Stimulated activated CD4-positive, alpha-beta T cell treated with anti-CD3 and anti-CD28 coated beads, Interleukin-12 subunit alpha, Interleukin-12 subunit beta, amount 100 ng/mL, for 24 hours (primary cell): ENCODE measurements at places on chromosomes 13 and 19.

GRCh38 chr13:28859069-28859468 lies 38.9 kb downstream of the MTUS2 start:
- no peak for DNase-seq

DNA sequence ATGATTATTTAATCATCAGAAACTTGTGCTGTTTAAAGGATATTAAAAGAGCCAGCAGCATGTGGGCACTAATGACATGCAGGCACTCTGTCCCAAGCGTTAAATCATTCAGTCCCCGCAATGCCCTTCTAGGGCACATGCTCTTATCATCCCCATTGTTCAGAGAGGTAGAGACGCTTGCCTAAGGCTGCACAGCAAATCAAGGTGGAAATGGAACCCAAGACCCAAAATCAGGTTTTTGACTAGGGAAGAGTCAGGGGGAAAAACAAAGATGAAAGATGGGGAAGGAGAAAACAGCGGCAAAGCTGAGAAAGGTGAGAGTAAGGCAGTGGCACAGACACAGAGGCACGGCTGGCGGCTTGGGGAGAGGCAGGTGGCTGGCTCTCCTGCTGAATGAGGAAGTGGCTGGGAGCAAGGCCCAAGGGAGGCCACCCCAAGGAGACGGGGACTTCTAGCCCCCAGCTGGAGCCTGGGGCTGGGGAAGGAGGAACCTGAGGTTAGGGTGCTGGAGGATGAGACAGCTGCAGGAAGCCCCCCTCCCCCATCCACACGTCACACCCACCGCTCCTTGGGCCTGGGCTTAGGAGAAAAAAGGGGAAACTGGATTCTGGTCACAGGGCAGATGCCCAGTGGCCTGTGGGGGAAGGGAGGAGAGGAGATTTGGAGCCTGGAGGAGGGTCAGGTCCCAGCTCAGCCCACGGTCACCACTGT lies 1.0 kb upstream of the TYROBP start:
- DNase-seq, result no peak

DNA sequence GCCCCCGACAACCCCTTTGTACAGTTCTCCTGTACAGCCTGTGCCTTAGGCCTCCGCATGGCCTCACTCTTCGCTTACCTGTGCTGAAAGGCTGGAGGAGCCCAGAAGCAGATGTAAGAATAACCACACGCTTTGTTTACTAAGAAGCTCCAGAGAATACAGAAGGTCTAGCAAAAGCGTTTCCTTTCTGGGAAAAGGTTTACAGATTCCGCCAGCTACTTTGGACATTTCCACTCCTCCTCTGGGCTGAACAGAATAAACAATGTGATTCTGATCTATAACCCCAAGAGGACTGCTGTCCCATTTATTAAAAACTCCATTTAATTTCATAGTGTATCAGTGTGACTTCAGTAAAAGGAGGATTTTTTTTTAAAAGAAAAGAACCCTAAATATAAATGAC lies 339.2 kb downstream of the DNAJC15 start:
- DNase-seq, result no peak

DNA sequence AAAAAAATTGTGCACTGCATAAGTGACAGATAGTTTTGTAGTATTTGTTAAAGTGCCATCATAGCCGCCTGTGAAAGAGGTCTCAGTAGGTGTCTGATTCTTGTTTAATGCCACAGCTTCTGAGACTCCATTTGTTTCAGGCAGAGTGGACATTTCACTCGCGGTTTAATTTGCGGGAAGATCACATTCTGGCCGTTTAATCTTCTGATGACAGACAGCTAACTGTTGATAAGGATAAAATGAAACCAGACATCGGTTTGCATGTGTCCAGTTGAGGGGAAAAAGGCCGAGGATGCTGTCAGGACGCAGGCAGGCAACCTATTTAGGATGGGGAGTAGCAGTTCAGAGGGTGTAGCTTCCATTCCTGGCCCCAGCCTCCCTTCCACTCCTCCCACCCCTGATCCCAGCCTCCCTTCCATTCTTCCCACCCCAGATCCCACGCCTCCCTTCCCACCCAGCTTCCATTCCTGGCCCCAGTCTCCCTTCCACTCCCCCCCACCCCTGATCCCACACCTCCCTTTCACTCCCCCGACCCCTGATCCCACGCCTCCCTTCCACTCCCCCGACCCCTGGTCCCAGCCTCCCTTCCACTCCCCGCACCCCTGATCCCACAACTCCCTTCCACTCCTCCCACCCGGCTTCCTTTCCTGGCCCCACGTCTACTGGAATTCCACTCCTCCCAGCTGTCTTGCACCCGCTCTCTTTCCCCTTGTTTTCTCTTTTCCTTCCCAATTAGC lies 23.8 kb downstream of the ATP11A start:
- no peak for DNase-seq

DNA sequence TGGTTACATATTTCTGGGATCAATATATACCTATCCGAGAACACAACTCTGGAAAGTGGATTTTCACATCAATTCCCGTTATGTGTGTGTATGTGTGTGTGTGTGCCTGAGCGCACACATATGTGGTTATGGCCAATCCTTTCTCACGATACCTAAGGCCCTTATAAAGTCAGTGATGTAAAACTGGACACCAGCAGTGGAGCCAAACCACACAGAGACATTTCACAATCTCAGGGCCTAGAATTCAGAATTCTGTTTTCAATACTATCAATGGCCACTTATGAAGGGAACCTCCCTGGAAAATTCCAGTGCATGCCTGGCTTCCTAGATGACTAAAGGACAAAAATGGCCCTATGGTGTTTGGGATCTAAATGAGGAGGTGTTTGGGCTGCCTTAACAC lies 187.3 kb upstream of the UBL3 start:
- DNase-seq, result no peak
